Left colon (tissue), 2 donors: ENCODE measurements at places on chromosomes 13 and 19.
A peak's percentile ranks its signal among the peaks of the same experiment; 100 is the strongest.

GRCh38 chr13:91353494-91353893 is 6.0 kb downstream of the MIR17HG start:
- DNase-seq = no peak

GRCh38 chr19:5864725-5865486 is 5.4 kb downstream of the FUT5 start:
- no peak for DNase-seq

- no peak for DNase-seq
These were observed 29.7 kb upstream of the ENOX1 start for GRCh38 chr13:43816401-43816889.

GRCh38 chr13:46622630-46623256 is 69.8 kb downstream of the LRCH1 start:
- peak; percentile 32 for DNase-seq

DNA sequence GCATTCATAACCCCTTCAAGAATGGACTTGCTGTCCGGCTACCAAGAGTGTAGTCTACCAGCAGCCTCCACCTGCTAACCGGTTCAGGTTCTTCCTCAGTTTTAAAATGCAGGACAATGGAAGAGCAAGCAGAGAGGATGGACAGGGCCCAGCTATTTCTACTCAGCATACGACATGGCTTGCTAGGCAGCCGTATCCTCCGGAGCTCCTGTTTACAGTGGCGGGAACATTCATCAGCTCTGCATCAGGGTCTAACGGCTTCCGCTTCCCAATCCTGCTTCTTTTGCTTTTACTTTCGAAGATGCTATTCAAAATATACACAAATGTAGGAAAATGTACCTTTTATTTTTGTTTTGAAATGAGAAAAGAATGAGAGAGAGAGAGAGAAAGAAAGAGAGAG is 118.5 kb downstream of the TRPC4 start:
- no peak for DNase-seq

DNA sequence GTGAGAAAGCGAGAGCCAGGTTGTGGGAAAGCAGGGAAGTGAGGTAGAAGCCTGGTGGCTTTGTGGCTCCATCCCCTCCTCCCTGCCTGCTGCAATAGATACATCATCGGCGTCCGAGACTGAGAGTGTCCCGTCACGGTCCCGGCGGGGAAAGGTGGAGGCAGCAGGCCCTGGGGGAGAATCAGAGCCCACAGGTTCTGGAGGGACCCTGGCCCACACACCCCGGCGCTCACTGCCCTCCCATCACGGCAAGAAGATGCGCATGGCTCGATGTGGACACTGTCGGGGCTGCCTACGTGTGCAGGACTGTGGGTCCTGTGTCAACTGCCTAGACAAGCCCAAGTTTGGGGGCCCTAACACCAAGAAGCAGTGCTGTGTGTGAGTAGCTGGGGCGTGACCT is 5.1 kb downstream of the KMT2B start:
- no peak for DNase-seq

DNA sequence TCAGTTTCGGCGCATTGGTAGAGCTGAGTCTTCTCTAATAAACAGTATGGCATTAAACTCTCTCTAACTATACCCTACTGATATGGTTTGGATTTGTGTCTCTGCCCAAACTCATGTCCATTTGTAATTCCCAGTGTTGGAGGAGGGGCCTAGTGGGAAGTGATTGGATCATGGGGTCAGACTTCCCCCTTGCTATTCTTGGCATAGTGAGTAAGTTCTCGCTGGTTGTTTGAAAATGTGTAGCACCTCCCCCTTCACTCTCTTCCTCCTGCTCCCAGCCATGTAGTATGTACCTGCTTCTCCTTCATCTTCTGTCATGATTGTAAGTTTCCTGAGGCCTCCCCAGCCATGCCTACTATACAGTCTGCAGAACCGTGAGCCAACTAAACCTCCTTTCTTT is 682.7 kb upstream of the ARGLU1 start:
- no peak for DNase-seq

DNA sequence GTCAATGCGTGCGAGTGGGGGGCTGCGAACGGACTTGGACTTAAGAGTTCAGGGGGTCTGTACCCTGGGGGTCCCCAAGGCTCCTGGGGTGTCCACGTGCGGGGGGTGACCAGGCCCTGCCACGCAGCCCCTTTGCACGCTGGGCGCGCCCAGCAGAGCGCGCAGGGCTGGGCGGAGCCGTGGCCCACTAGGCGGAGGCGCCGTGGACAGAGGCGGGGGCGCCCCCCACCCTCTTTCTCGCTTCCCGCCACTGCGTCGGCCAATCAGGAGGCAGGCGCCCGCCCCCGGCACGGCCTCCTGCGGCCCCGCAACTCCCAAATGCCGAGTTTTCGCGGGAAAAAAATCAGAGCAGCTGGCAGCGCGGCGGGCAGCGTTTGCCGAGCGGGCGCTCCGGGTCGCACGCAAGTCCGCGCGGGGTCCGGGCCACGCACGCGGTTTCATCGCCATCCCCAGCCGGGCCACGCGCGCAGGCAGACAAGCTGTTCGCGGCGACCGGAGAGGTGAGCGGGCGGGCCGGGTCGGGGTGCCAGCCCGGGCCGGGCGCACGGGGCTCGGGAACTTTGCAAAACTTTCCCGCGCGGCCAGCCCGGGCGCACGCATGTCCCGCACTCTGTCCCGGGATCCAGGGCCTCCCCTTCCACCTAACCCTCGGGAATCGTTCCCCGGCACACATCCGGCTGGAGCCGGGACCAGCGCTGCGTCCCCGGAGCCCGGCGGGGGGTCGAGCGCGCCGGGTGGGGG is at the start of gene UHRF1:
Gene UHRF1, plus strand, starts transcription at position 346 of the 741 bp plus-strand sequence. CDS start 1,385 bp downstream, outside the sequence.
- peak; percentile 23 for DNase-seq

DNA sequence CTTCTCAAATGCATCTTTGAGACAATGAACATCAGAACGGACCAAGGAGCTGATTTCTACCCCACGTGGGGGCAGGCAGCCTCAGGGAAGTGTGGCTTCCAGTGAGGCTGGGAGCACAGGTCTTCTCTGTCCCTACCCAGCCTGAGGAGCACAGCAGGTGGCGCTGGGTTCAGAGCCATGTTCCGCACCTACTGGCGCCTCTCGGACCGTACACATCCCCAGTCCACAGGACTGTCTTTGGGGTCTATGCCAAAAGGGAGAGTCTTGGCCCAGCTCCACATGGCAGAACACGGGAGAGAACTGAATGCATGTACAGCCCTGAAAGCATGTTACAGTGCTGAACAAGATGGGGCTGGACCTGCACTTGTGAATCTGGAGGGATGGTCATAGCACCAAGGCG is 22.6 kb downstream of the SUGP1 start:
- no peak for DNase-seq

GRCh38 chr13:61774903-61775302 is 359.3 kb upstream of the PCDH20 start:
- no peak for DNase-seq

DNA sequence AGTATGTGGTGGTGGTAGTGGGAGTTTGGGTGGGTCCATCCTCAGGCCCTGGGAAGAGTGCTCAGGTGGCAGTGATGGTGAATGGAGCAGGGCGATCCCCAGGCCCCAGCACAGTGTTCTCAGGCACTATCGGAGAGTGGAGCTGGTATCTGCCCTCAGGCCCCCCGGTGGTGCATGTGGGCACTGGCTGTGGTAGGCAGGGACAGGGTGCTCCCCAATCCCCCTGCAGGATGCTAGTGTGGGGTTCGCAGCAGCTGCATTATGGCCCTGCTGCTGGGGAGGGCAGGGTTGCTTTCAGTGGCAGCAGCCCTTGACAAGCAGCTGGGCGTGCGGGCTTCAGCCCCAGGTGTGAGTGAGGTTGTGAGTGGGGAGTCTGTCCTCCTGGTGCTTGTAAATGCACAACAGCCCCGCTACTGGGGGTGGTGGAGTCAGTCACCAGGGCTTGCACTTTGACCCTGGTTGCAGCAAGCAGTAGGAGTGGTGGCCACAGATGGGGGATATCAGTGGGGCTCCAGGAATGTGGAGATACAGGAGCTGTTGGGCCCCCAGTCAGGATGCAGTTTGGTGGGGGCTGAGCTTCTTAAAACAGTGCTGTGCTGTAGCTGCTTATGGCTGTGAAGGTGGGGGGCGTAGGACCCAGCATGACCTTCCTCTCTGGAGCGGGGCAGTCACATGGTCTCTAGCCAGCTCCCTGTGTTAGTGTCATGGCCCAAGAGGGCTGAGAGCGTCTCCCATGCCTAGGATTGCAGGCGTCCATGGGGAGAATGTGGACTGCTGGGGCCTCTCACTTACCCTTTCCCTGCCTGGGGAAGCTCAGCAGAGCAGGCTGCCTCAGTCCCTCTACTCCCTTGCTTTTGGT is 38.7 kb upstream of the ARHGEF7 start:
- no peak for DNase-seq

- DNase-seq = no peak
These were observed 107.3 kb downstream of the GADD45B start for GRCh38 chr19:2582984-2583956.

DNA sequence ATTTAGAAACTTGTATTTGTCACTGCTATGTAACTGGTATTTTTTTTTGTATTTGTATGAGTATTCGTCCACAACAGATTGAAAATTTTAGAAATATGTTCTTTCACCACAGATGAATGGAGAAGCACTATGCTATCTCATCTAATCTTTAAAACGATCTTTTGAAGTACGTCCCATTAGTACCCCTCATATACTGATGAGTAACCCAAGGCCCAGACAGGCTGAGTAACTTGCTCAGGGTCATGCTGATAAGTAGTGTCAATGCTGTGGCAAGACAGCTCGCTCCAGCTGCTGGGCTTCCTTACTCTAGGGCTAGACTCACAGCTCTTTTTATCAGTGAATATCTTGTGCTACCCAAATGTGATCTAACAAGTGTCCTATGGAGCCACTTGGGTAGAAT is 154.2 kb downstream of the SUCLA2 start:
- DNase-seq = no peak

DNA sequence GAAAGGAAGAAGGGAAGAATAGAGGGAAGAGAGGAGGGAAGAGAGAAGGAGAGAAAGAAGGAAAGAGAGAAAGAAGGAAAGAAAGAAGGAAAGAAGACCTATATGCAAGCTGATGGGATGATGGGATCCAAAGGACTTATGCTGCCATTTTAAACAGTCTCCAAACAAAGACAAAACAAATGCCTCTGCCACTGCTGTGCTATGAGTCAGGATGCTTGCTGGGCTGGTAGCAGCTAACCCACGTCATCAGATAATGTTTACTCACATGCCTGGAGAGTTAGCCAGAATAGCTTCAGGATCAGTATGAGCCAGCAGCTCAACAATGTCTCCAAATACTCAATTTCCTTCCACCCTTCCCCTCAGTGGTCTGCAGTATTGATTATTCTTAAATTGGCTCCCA is 12.0 kb upstream of the ZNF274 start:
- no peak for DNase-seq

DNA sequence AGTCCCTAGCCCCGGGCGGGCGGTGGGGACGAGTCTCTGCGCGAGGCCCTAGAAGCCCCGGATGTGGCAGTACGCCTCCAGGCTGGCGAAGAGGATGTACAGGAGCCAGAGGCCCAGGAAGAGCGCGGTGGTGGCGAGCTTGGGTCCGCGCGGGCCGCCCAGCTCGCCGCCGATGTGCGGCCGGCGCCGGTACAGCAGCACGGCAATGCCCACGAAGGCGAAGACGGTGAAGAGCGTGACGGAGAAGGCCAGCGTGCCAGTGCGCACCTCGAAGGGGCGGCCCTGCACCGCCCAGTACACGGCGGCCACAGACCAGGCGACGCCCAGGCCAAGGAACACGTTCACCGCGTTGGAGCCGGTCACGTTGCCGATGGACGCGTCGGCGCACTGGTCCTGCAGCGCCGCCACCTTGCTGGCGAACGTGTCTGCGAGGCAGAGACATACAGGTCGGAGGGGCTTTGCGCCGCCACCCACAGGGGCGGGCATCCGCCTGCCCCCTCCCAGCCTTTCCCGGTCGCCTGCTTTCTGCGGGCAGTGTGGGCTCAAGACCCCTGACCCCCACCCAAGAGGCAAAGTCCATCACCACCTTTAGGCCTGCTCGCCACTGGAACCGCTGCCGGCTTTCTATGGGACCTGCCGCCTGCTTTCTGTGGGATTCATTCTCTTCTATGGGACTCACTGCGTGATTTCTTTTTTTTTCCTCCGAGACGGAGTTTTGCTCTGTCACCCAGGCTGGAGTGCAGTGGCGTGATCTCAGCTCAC is 10.9 kb upstream of the MEIS3 start:
- DNase-seq = peak; percentile 66

GRCh38 chr13:78609464-78610205 is 6.3 kb upstream of the POU4F1 start:
- DNase-seq = no peak

- DNase-seq = peak; percentile 36
These were observed 485 bp upstream of the ZNF845 start for GRCh38 chr19:53333066-53333462.

- DNase-seq = no peak
These were observed 4.0 kb upstream of the NFIX start for GRCh38 chr19:12991296-12991695.

GRCh38 chr19:47024502-47024901 is 4.9 kb downstream of the NPAS1 start:
- DNase-seq = no peak

DNA sequence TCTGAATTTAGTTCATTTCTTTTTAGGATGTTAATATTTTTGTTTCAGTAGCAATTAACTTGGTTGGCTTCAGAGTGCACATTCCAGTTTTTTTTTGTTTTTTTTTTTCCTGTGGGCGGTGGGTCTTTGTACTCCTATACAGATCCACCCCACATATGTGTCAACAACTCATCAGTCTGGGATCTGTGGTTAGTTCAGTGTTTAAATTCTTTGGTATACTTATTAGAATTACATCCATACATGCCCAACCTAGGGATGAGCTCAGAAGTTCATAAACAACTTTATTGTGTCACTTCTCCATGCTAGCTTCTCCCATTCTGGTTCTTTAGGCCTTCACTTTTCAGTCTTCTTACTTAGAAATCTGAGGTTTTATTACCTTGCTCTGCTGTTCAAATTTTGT is 50.9 kb downstream of the PCCA start:
- no peak for DNase-seq

DNA sequence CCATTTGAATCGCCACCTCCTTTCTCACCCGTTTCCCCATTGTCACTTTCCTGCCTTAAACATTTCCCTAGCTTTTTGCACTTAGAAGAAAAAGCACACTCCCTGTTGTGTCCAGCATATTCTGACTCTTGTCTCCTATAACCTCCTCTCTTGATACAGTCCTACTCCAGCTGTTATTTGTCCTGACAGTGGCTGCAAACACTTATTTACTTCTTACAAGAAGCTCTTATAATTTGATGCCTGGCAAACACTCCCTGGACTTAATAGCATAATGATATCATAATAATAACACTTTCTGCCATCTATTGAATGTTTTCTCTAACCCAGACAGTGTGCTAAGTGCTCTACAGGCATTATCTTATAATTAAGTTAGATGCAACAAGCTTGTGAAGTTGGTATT is 76.6 kb downstream of the DGKH start:
- no peak for DNase-seq

DNA sequence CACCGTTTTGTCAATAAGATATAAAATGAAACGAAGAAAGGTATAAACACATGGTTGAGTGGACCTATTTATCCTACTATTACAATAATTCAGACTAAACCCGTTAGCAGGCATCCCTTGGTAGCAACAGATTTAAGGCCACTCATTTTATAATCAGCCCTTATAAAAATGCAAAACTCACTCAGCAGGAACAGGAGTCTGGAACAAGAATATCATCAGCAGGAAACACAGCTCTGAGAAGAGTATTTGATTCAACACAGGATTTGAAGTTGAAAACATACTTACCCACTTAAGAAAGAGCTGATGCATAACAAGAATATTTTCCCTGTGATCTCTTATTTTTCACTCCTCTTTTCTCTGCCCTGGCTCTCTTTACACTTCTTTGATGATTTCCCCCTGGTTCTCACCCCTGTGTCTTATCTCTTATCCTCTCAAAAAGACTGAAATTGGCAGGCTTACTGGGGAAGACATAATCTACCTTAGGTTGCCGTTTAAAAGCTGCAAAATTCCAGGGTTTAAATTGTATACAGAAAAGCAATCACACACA is 1722.7 kb downstream of the SLITRK5 start:
- no peak for DNase-seq

GRCh38 chr19:14814982-14815652 is 19.9 kb downstream of the OR7A5 start:
- no peak for DNase-seq
